ENCODE measurements at places on chromosomes 13 and 19. TPM values are rescaled to one million over a fixed set of nuclear protein-coding genes. Genes with fewer than 3 reads are reported as not detected.

- no peak for DNase-seq
- H3K36me3 ChIP-seq: no peaks in the 10 kb centered on the region
- no peaks in the 10 kb centered on the region for H3K4me1 ChIP-seq
- no peak overlapping the region for H3K4me3 ChIP-seq
These were observed 290.1 kb upstream of the TSHZ3 start for GRCh38 chr19:31639306-31639705.

GRCh38 chr19:56137405-56137804, 3.7 kb upstream of the ZNF444 start:
- no peak overlapping the region for H3K4me3 ChIP-seq
- H3K27me3 ChIP-seq: no peaks in the 10 kb centered on the region
- DNase-seq: no peak
- H3K36me3 ChIP-seq: no peaks in the 10 kb centered on the region
- peaks cover 16% of the 10 kb centered on the region for H3K4me1 ChIP-seq
- H3K27ac ChIP-seq: no peak overlapping the region

- H3K4me1 ChIP-seq: no peaks in the 10 kb centered on the region
- peaks cover 9% of the 10 kb centered on the region for H3K36me3 ChIP-seq
- no peaks in the 10 kb centered on the region for H3K27me3 ChIP-seq
- no peak overlapping the region for H3K4me3 ChIP-seq
These were observed 13.3 kb downstream of the SLC25A42 start for GRCh38 chr19:19077103-19077502.

DNA sequence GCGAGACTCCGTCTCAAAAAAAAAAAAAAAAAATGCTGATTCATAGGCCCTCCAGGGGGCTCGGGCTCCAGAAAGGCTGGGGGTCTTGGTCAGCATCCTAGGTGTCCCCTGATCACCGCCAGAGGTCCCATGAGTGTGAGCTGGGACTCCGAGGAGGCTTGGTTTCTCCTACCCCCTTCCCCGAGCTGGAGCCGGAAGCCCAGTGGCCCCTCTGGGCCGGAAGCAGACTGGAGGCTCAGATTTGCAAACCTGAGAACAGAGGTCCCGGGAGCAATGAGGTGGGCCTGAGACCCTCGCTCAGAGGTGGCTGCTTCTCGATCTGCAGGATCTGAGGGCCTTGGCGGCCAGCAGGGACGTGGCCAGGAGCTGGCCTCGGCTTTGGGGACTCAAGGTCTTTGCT, 41.5 kb downstream of the EFNA2 start:
- H3K4me3 ChIP-seq: no peak overlapping the region
- no peak for DNase-seq
- H3K27ac ChIP-seq: no peak overlapping the region
- H3K4me1 ChIP-seq: peaks cover 6% of the 10 kb centered on the region
- H3K27me3 ChIP-seq: peaks cover 16% of the 10 kb centered on the region

DNA sequence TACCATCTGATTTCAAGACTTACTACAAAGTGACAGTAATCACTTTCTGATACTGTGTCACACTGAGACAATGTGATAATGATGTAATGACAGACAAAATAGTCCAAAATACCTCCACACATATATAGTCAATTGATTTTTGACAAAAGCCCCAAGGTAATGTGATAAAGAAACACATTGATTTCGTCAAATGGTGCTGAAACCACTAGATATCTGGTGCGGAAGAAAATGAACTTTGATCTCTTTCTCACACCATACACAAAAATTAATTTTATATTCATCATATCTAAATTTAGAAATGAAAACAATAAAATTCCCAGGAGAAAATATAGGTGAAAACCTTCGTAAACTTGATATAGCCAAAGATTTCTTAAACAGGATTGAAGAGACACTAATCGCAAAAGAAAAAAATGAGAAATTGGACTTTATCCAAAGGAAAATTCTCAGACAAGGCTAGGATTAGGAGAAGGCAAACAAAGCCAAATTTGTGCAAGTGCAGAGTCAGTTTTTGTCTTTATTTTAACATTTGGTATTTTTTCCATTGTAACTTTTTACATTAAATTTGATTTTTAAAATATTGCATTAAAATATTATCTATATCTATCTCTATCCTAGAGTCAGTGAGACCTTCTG, 739.9 kb downstream of the DIAPH3 start:
- H3K27me3 ChIP-seq: no peaks in the 10 kb centered on the region
- H3K4me1 ChIP-seq: no peaks in the 10 kb centered on the region

DNA sequence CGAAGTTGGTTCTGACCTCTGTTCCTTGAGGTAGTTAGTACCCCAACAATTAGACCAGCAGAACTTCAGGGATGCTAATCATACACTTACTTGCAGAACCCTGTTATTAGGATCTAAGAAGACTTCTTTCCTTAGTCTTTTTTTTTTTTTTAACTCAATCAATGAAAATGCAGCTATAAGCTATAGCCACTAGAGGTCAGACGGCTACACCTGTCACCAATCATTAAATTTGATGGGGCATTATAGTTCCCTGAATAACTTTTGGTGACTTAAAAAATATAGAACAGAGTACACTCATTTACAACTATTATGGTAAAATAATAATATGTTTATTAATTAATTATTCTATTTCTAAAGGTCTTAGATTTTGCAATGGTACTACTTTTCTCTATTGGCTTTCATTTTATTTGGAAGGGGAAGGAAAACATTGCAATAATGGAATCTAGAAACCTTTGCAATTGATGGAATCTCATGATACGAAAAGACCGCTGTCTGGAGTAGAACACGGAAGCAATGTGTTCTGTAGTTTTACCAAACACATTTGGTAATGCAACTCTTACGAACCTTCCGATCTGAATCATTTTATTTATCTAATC, 483.2 kb downstream of the DIAPH3 start:
- H3K36me3 ChIP-seq: no peaks in the 10 kb centered on the region
- H3K4me1 ChIP-seq: peaks cover 6% of the 10 kb centered on the region
- H3K27ac ChIP-seq: no peak overlapping the region
- no peaks in the 10 kb centered on the region for H3K27me3 ChIP-seq

DNA sequence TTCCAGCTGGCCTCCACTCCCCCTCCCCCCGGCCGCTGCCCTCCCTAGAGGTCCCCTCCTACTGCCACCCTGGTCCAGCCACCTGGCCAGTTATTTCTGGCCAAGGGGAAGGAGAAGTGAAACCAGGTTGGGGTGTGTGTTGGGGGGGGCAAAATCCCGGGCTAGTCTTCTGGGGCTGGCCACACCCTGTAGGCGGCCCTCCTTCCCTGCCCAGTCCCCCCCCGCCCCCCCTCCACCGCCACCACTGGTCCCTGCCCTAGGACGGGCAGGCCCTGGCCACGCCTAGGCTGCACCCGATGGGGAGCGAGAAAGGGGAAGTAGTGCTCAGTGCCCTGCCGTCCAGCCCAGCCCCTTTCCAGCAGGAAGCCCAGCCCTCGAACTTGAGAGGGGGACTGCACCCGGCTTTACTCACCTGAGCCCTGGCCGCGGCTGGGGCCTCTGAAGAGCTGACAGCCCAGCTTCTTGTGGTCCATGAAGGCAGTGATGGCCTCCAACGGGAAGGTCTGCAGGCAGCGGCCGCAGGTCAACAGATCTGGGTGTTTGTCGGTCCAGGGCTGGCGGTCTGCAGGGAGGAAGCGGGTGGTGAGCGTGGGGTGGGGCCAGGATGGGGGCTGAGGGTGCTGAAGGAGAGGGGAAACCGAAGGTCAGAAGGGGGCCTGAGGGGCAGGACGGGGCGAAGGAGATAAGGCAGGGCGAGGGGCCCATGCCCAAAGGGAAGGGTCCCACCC, 813 bp downstream of the ZNF296 start:
- H3K36me3 ChIP-seq: peaks cover 2% of the 10 kb centered on the region
- H3K27me3 ChIP-seq: no peaks in the 10 kb centered on the region
- peak; percentile 20 for DNase-seq
- H3K27ac ChIP-seq: peak overlapping the region; percentile 56

GRCh38 chr13:39892721-39893685, 237.5 kb downstream of the COG6 start:
- H3K27ac ChIP-seq: no peak overlapping the region
- H3K4me1 ChIP-seq: peaks cover 24% of the 10 kb centered on the region
- H3K36me3 ChIP-seq: no peaks in the 10 kb centered on the region
- H3K4me3 ChIP-seq: no peak overlapping the region
- DNase-seq: peak; percentile 41

GRCh38 chr19:5949792-5950305, 28.1 kb downstream of the RANBP3 start:
- no peaks in the 10 kb centered on the region for H3K36me3 ChIP-seq
- H3K27me3 ChIP-seq: no peaks in the 10 kb centered on the region
- H3K27ac ChIP-seq: peak overlapping the region; percentile 64
- peak; percentile 41 for DNase-seq

DNA sequence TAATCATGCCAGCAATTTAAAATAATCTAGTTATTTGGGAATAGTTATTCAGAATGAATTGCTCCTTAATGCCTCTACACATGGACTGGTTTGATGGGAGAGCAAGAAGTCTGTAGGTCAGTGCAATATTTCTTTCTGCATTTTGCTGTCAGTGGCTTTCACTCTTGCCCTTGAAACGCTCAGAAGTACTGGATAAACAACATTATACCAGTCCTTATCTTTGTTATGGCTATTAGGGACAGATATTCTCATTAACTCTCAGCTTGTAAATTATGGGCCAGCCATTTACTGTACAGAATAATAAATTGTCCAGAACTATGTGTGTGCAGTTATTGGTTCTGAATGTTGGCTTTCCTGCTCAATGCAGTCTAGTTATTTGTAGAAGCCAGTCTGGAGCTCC, 224.4 kb downstream of the OXGR1 start:
- H3K27ac ChIP-seq: no peak overlapping the region
- DNase-seq: no peak
- H3K27me3 ChIP-seq: no peaks in the 10 kb centered on the region
- no peaks in the 10 kb centered on the region for H3K4me1 ChIP-seq
- H3K4me3 ChIP-seq: no peak overlapping the region

DNA sequence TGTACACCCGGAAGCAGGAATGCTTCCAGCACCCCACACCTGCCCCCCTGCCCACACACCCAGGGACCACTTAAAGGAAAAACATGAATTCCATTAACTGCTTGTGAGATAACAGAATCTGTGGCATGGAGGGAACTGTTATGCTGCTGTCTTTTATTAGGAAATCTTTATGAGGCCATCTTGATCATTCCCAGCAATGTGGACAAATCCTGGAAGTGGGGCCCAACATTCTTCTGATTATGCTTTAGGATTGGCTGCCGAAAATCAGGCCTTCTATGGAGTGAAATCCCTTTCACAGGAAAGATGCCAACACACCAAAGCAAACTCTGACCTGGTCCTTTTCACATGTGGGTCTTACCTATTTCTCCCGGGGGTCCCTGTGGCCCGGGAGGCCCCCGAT, 114.5 kb downstream of the COL4A1 start:
- H3K27me3 ChIP-seq: no peaks in the 10 kb centered on the region
- no peak for DNase-seq
- no peak overlapping the region for H3K4me3 ChIP-seq
- H3K36me3 ChIP-seq: no peaks in the 10 kb centered on the region

DNA sequence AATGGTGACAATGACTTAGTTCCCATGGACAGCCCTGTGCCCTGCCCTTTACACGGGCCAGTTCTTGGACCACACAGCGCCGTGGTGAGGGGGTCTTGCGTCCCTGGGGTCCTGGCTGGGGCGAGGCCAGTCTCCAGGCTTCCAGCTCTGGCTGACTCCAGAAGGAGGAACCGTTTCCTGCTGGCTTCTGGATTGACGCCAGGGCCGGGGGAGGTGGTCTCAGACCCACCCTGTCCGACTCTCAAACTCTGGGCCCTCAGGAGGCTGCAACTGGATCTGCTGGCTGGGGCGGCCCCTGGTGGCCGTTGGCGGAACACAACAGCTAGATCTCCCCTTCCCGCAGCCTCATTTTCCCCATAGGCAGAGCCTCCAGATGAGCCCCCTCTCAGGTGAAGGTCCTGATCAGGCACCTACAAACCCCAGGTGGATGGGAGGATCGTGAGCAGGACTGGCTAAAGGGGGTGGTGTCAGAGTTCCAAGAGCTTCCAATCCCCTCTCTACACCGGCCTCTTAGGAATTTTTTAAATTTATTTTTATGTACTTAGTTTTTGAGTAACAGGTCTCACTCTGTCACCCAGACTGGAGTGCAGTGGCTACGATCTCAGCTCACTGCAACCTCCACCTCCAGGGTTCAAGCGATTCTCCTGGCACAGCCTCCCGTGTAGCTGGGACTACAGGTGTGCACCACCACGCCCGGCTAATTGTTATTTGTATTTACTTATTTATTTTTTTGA, 8.0 kb downstream of the CCDC194 start:
- H3K4me3 ChIP-seq: no peak overlapping the region
- no peaks in the 10 kb centered on the region for H3K36me3 ChIP-seq
- H3K27me3 ChIP-seq: no peaks in the 10 kb centered on the region
- peaks cover 12% of the 10 kb centered on the region for H3K4me1 ChIP-seq
- peak; percentile 53 for DNase-seq

DNA sequence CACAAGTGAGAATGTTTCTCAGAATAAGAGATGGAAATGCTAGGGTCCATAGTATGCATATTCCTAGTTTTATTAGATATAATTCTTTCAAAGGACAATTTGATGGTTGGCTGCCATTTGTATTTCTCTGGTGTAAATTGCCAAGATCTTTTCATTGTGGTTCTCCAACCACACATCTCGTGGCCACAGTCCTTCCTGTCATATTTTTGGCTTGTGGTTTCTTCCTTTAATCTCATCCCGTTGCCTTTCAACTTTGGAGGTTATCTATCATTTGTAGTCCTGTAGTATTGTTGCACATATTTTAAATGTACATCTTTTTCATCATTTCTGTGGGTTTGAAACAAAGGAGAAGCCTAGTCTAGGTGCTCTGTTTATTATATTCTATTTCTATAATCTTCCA, 61.2 kb downstream of the WASF3 start:
- DNase-seq: no peak
- H3K27me3 ChIP-seq: no peaks in the 10 kb centered on the region
- H3K36me3 ChIP-seq: no peaks in the 10 kb centered on the region
- H3K4me3 ChIP-seq: no peak overlapping the region
- H3K27ac ChIP-seq: no peak overlapping the region
- no peaks in the 10 kb centered on the region for H3K4me1 ChIP-seq

DNA sequence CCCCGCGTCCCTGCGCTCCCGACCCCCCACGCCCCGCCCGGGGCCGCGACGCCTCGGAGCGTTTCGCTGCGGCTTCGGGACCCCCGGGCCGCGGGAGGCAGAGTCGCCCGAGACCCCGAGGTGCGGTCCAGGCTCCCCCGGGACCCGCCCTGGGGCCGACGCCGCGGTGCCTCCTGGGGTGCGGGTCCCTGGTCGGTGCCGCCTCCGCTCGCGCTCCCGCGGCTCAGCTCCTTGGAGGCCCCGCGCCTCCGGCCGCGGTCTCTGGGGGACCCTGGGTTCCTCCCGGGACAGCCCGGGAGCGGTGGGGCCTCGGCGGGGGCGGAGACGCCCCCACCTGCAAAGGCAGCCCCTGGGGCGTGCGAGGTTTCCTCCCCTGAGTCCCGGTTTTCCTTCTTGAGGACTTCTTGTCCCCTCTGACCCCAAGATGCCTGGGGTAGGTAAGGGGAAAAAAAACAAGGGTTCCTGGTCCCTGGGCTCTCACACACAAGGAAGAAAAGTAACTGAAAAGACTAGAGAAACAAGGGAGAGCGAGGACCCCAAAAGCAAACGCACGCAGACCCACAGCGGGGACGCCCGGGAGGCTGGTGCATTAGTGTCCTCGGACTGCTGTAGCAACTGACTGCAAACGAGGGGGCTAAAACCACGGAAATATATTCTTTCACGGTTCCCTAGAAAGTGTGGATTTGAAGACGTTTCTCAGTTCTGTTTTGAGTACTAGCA, 740 bp downstream of the ZNF555 start:
- no peak overlapping the region for H3K4me3 ChIP-seq
- no peak for DNase-seq
- H3K27ac ChIP-seq: peak overlapping the region; percentile 66
- H3K36me3 ChIP-seq: no peaks in the 10 kb centered on the region
- H3K4me1 ChIP-seq: peaks cover 17% of the 10 kb centered on the region

The ZNF709 gene
- 9.6 TPM for total RNA-seq

The N4BP2L2 gene
- 337 TPM for total RNA-seq

The PRR19 gene
- 0.64 TPM for total RNA-seq

The THSD1 gene
- 0.87 TPM for total RNA-seq

The CEACAM4 gene
- total RNA-seq: 0.64 TPM

The TUBA3C gene
- not detected for total RNA-seq

The VSTM2B gene
- total RNA-seq: not detected

The HCST gene
- 66.2 TPM for total RNA-seq

The FGF22 gene
- 1.9 TPM for total RNA-seq

All from CD4-positive, alpha-beta memory T cell (primary cell).